ENCODE measurements at places on chromosomes 16 and 17.

GRCh38 chr17:1294157-1294717 lies 14.8 kb downstream of the TRARG1 start:
- no peak for DNase-seq

DNA sequence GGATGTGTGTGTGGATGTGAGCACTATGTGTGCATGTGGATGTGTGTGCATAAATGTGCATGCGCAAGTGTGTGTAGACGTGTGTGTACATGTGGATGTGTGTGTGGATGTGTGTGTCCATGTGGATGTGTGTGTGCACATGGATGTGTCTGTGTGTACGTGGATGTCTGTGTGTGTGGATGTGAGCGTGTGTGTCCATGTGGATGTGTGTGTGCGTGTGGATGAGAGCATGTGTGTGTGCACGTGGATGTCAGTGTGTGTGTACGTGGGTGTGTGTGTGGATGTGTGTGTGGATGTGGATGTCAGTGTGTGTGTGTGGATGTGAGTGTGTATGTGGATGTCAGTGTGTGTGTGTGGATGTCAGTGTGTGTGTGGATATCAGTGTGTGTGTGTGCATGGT lies 63.6 kb upstream of the DOC2B start:
- no peak for DNase-seq

DNA sequence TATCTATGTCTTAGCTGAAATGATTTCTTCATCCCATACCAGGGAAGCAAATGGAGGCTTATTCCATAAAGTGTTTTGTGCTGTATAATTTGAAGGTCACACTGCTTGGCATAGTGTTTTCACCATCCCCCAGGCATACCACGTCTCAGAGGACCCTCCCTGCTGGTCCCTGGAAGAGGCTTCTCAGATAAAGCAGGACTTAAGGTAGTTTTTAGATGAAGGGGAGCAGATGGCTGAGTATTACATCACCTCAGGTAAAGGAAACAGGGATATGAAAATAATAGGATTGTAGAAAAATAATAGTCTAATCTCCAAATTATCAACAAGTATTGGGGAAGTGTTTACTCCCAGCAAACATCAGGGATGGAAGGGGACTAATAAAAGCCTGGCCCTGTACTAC lies 7.3 kb upstream of the SMG1 start:
- peak; percentile 55 for DNase-seq

DNA sequence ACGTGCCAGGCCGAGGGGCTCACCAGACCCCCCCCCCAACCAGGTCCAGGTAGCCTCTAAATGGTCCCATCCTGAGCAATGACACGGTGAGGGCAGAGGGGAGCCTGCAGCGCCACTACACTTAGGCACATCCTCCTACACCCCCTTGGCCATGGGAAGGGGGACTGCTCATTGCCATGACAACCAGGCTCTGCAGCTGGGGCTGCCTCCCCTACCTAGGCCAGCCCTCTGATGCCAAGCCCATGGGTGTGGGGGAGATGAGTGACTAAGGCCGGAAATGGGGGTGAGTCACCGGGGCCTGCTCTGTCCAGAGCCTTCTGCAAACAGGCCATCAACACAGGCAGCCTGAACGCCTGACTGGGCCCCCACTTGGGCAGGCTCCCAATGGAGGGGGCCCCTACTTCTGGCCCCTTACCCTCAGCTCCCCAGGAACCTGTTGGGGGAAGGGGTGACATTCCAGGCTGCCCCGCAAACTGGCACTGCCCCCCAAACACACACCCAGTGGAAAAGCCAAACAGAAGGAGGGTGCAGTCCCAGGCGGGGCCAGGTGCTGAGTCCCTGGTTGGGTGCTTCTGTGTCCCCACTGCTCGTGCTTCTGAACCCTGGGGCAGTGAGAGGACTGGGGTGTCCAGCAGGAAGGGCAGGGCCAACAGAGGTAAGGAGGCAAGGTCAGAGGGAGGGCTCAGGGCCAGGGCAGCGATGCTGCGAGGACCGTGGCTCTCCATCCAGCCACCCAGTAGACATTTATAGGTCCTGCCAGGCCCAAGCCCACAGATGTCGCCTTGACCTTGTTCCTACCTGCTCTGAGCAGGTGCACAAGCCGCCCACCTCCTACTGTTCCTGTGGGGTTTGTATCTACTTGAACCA lies 8.2 kb downstream of the PLCD3 start:
- DNase-seq: no peak

DNA sequence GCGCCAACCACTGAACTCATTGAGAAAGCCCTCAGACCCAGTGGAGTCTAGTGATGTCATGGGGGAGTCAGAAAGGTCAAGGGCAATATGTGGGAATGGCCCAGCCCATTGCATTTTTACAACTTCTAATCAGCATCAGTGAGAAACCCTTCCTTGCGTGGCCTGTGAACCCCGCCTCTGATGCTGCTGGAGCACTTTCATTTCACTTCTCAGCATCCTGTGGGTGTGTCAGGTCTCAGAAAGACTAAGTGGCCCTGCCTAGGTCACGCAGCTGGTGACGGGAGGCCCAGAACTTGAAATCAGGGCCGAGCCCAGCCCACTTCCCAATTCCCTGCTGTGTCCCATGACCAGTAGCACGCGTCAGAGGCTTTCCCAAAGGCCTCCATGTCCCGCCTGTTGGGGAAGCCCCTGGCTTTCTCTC lies 6.1 kb downstream of the DNAI2 start:
- DNase-seq: no peak

DNA sequence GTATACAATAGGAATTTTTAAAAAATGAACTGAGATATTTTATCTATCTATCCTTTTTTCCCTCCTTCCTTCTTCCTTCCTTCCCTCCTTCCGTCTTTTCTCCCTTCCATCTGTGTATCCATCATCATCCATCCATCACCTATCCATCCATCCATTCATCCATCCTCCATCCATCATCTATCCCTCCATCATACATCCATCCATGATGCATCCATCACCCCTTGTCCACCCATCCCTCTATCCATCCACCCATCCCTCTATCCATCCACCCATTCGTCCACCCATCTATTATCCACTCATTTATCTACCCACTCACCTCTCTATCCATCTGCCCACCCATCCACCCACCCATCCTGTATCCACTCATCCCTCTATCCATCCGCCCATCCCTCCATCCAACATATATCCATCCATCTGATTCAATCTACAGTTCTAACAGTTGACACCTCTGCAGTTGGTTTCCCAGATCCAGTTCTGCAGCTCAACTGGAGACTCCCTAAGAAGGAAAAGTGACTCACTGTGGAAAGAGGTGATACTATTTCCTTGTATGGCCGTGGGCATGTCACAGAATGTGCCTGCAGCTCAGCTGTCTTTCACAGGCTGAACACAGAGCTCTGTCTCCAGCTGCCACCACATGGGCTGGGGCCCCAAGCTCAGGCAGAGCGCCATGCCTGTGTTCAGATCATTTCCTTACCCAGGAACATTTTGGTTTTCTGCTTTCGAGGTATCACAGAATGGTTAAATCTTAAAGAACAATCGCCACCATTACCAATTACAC lies 130.8 kb downstream of the XYLT1 start:
- DNase-seq: peak; percentile 32

DNA sequence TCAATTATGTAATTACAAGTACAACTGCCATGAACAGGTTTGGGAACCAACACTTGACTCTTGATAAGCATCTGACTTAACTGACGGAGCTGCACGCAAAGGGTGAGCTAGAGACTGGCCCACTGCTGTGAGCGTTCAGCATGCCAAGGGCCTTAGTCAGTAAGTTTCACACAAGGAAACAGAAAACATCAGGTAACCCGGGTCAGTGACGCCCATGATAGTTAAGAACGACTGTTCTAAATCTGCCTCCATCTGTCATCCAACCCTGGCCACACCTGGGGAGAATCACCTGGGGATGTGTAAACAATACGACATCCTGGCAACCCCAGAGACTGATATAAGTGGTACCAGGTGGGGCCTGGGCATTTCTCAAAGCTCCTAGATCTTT lies 12.3 kb downstream of the SMIM5 start:
- DNase-seq: peak; percentile 95

- DNase-seq: no peak
Observed at GRCh38 chr16:79310710-79311109, 289.8 kb downstream of the MAF start.

DNA sequence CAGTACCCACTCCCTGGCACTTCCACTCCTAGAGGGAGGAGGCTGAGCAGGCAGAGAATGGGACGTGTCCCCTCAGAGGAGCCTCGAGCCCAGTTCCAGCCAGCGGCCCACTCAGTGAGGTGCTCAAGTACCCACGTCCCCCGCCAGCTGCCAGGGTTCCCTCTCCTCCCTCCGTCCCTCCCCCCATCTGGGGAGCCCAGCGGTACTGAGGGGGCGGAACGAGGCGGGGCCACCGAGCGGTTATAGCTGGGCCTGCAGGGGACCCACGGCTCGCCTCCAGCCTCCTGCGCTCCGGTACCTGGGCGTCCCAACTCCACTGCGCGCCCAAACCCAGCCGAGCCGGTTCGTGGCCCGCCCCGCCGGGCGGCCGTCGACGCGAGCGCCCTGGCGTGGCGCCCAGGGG lies at the start of gene NPW:
NPW (plus strand) TSS at position 268 of the 403 bp plus-strand sequence.
- peak; percentile 69 for DNase-seq

- DNase-seq: peak; percentile 65
Observed at GRCh38 chr17:61040666-61041065, 359.0 kb upstream of the TBX2 start.

DNA sequence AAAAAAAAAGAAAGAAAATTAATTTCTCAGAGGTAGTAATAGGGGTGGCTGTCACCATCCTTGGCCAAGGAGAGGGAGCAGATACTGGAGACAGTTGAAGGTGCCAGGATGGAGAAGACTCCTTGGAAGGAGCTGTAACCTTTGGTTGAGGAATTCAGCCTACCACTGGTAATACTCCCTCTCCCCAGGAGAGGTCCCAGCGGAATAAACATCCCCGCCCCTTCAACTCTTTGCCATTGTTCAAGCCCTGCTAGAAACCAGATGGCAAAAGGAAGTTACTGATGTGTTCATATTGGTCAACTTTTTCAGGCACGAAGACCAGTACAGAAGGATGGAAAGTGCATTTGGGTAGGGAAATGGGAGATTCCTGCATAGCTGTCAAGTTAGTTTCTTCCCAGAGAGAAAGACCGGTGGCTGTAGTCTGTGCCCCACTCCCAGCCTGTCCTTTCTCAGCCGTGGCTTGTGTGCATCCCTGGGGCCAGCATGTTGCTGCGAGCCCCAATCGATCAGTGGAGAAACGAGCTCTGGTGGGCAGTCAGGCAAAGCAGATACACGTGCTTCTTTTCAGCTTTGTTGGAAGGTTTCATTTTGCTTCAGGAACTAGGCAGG lies 612.1 kb downstream of the MAF start:
- peak; percentile 48 for DNase-seq

DNA sequence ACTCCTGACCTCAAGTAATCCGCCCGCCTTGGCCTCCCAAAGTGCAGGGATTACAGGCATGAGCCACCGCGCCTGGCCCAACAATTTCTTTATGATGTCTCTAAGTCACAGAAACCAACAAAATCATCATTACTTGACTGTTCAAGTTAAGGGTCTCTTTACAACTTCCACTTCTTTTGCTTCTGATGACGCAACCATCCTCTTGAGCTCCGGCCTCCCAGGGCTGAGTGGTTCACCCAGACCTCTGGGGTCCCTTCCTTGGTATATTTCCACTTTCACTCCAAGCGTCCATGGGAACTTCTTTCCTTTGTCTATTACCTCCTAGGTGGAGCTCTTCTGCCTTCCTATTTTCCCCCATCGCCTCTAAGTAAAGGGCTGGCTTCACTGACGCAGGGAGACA lies 253.7 kb downstream of the NTN1 start:
- DNase-seq: no peak

DNA sequence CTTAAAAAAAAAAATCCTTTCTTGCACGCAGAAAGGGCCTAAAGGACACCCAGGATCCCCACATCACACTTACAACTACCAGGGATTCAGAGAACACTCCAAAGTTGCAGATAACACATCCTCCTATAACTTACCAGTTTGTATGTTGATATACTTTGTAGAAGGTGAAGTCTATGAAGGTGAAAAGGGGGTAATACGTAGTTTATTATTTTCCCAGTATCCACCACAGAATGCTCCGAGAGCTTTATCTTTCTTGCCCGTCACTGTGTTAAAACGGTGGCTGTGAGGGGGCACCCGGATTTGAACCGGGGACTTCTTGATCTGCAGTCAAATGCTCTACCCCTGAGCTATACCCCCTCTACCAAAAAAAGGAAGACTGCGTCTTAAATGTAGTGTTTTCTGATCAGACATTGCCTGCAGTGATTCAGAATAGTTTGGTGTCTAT lies 7.9 kb upstream of the RPL23 start:
- DNase-seq: peak; percentile 50

GRCh38 chr17:4365628-4366326 lies 698 bp downstream of the UBE2G1 start:
- DNase-seq: no peak

- no peak for DNase-seq
Observed at GRCh38 chr17:42411361-42411760, 11.7 kb downstream of the CAVIN1 start.

DNA sequence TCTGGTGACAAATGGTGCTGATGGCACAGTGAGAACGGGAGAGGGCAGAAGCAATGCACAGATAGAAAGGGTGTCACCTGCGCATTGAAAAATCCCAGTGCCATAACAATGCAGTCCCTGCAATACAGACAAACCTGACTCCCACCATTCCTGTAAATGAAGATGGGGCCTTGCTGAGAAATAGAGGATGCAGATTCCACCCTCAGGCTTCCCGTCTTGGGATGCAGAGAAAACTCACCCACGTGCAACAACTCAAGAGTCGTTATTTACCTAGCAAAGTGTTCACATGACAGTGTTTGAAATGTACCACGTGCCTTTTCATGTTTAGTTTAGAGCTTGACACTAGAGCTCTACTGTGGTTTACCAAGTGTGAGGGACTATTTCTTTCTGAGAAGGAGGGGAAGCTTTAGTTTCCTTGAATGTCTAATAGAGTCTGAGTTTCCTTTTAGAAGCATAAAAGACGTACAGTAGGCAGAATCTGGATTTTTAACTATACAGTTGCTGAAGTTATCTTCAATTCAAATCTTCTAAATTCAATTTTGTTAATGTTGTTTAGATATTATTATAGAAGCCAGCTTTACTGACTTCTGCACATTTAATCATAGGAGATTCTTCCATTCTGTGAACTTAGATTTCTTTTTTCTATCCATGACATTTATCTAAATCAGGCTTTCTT lies 35.6 kb downstream of the WWOX start:
- no peak for DNase-seq

DNA sequence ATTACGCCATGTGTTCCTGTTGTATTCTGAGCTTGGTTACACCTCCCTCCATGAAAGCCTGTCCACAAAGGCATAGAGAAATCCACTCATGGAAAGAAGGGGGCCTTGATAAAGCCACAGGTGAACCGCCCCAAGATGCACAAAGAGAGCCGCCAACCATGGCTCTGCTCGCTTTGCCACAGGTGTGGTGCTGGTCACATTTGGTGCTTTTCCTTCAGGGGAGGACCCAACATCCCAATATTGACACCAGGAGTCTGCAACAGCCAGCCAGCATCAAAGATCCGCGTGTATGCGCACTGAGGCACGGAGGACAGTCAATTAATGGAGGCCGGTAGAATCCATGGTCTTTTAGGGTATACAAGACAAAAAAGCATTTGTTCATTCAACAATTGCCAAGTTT lies 7.3 kb downstream of the ABCA3 start:
- no peak for DNase-seq

GRCh38 chr17:59863616-59864015 lies 29.1 kb downstream of the TUBD1 start:
- DNase-seq: no peak

GRCh38 chr16:7026639-7027038 lies 306.0 kb upstream of the RBFOX1 start:
- DNase-seq: no peak
